ENCODE measurements at places on chromosomes 13 and 19. TPM values are rescaled to one million over a fixed set of nuclear protein-coding genes. Genes with fewer than 3 reads are reported as not detected.

- DNase-seq, result no peak
Measured at GRCh38 chr13:111082240-111082639, 32.9 kb upstream of the ARHGEF7 start.

CEACAM3 gene
- not detected for total RNA-seq

- no peak for DNase-seq
Measured at GRCh38 chr13:93325303-93326233, 99.0 kb downstream of the GPC6 start.

- no peak for DNase-seq
Measured at GRCh38 chr13:86986448-86986847, 684.7 kb upstream of the SLITRK5 start.

ZNF566 gene
- total RNA-seq, result 7.3 TPM

DNA sequence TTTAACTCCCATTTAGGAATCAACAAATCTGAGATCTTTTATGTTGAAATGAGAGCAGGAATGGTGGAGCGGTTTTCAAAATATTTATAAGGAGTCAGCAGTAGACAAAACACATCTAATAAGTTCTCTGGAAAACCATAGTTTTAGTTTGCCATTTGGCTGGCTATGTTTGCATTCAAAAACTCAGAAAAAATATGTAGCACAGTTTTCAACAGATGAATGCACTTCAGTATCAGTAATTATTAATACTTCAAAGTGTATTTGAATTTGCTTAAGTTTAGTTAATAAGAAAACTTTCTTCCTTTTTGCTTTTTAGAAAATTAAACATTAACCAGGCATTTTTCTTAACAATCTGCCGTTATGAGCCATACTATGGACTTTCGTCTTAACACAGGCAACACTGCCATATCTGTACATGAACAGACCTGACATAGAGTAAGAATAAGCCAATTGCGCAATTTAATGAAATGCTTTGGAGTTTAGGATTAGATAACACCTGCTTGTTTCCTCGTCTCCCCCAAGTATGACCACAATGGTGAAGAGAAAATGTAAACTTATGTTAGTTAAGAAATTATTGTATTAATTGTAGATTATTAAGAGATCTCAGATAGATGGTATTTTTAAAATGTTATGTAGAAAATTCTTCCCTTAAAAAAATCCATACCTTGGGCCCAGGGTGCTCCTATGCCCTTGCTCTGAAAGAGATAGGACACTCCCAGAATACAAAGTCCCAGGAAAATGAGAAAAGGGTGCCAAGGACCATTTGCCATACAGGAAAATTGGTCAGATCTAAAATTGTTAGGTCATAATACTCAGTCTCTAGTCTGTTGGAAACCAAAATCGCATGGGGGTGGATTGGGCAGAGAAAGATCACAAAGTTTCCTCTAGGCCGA lies 552.3 kb upstream of the ARGLU1 start:
- no peak for DNase-seq

GRCh38 chr19:2324220-2324948 lies 4.0 kb downstream of the LSM7 start:
- DNase-seq, result no peak

GRCh38 chr13:110116072-110116487 lies 190.9 kb downstream of the COL4A1 start:
- DNase-seq, result no peak

- no peak for DNase-seq
Measured at GRCh38 chr19:7927605-7928333, 1.8 kb upstream of the CTXN1 start.

TMEM221 gene
- total RNA-seq, result not detected

DNA sequence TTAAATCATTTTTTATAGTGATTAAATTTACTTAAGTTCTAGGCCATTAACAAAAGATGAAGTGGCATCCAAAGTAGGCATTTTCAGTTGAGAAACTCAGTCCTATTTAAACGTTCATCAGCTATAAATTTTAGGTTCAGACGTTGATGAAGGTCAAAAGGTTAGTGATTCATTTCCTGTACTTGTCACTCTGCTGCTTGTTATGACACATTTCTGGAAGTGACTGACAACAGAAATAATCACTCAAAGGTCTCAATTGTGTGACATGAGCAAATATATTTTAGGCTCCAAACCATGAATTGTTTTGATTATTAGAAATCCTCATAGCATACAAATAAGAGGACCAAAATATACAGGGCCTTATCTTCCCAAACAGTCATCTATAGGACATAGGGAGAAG lies 10.3 kb upstream of the EDNRB start:
- no peak for DNase-seq

DNA sequence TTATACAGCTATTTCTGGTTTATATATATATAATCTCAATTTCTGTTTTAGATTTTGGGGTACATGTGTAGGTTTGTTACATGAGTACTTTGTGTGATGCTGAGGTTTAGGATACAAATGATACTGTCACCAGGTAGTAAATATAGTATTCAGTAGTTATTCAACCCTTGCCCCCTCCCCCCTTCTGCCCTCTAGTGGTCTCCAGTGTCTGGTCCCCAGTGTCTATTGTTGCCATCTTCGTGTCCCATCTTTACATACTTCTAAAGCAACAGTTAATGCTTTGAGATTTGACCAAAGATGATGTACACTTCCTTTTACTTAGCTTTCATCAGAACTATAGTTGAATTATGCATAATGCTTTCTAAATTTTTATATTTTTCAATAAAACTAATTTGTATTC lies 1623.4 kb upstream of the PRR20A start:
- no peak for DNase-seq

- no peak for DNase-seq
Measured at GRCh38 chr19:30567536-30568232, 195.5 kb downstream of the ZNF536 start.

LGALS14 gene
- total RNA-seq, result not detected

- DNase-seq, result peak; percentile 23
Measured at GRCh38 chr13:80339912-80340650, 845 bp downstream of the SPRY2 start.

GRCh38 chr13:113383089-113383488 lies 19.2 kb upstream of the GRTP1 start:
- DNase-seq, result no peak

PCDH17 gene
- not detected for total RNA-seq

- peak; percentile 99 for DNase-seq
Measured at GRCh38 chr19:51688671-51689571, 4.2 kb upstream of the SPACA6 start.

- no peak for DNase-seq
Measured at GRCh38 chr13:80359414-80359777, 18.5 kb upstream of the SPRY2 start.

DNA sequence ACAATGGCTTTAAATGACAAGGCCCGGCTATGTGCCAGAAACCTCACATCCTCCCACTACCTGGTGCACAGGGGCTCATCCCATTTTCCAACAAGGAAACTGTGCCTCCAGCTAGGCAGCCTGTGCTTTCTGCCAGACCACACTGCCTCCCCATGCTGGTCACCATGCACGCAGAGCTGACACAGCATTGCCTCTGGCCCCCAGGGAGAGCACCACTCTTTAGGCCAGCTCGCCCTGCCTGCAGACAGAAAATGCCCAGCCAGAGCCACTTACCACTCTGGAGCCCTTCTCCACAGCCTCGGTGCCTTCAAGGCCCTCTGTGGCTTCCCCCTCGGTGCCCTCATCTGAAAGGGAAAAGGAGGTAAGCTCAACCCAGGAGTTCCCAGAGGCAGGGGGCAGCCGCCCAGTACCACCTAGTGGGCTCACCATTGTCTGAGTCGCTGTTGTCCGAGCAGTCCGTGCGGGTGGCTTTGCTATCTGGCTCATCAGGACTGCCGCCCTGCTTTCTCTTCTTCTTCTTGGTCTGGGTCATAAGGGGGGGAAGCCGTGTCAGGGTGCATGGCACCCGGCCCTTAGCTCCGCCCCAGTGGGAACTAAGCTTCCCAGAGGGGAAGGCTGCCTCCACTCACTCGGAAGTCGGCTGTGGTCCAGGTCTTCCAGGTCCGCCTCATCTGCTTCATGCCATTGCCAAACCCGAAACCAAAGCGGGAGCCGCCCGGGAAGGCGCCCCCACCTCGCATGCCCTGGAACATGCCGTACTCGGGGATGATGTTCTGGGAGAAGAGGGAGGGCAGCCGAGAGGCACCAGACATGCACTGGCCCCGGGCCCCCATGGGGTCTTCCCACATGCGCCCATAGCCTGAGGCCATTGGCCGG lies 18.0 kb downstream of the AKAP8L start:
- no peak for DNase-seq

DNA sequence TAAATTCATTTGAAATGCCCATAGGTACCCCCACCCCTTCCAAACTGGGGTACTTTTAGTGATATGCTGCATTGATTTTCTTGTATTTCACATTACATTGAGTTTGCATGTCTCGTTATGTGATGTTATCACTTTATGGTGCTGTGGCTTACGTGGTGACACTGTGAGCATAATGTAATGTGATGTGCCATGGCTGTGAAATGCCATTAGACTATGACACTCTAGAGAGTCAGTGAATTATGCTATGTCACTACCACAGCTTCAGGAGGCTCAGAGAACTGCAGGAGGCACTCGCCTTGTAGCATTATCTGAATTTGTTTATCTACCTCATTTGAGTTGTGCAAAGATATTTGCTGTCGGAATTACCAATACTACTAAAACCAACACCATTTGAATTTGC lies 590.1 kb upstream of the SLC10A2 start:
- no peak for DNase-seq

GRCh38 chr13:20231839-20232555 lies at the start of gene GJB6:
TSS of gene GJB6 (minus strand) at chr13:20232319. CDS start at chr13:20223480, 8,839 bp downstream.
- no peak for DNase-seq

GRCh38 chr13:67117010-67117550 lies 113.1 kb downstream of the PCDH9 start:
- no peak for DNase-seq

GRCh38 chr19:20325151-20325550 lies 158.1 kb downstream of the ZNF486 start:
- DNase-seq, result no peak

DNA sequence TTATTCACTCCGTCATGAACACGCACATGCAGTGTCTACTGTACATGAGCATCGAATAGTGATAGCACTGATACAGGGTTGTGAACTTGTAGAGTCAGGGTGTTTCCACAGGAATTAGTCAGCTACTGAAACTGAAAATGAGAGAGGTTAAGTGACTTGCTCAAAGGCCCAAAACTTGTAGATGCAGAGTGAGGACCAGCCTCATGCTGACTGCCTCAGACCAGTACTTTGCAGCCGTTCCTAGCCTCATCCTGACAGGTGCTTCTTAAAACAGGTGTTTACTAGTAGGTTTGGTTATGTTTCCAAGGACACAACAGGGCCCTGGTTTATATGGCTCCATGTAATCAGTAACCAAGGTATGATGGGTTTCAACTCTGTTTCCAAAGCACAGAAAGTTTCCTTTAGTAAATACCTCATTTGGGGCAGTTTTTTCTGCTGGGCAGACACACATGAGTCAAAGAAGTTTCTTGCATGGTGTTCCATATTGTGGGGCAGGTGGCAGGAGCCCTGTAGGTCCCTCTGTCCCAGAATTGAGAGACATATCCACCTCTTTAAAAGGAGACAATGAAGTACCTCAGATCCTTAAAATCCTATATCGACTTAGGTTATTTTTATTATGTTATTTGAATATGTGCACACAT lies 16.0 kb downstream of the FGF9 start:
- DNase-seq, result no peak

- DNase-seq, result peak; percentile 23
Measured at GRCh38 chr19:41641879-41642485, 15.1 kb upstream of the CEACAM4 start.

PSG2 gene
- total RNA-seq, result not detected

DNA sequence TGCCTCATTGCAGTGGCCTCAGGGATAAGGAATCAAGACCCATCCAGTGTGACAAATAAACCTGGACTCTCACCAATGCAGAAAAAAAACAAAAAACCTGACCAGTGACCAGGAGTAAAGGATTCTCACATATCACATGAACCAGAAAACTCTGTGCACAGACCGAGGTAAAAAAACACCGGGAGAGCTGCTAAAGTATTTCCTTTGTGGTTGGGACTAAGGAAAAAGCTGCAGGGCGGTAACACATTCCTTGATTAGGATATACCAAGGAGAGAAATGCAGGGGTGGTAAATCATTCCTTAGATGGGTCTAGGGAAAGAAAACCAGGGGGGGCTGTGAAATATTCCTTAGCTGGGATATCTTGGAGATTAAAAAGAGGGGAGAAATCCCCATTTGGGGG lies 64.8 kb upstream of the ZNF85 start:
- DNase-seq, result no peak

DNA sequence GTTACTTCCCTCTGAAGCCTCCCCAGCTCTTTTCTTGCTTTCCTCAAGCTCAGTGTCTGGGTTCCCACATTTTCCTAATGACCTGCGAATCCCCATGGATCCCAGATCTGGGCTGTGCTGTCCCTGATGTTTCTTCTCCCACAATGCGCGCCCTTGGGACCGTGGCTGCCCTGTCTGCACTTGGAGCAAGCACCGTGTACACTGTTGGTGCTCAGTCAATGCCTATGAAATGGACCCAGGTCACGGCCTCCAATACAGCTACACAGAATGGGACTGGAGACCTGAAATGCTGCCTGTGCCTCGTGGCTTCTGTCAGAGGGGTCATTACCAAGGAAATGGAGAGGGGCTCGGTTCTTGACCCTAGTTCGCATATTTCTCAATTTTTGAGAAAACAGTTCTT lies 160.1 kb upstream of the SOX1 start:
- DNase-seq, result no peak

DNA sequence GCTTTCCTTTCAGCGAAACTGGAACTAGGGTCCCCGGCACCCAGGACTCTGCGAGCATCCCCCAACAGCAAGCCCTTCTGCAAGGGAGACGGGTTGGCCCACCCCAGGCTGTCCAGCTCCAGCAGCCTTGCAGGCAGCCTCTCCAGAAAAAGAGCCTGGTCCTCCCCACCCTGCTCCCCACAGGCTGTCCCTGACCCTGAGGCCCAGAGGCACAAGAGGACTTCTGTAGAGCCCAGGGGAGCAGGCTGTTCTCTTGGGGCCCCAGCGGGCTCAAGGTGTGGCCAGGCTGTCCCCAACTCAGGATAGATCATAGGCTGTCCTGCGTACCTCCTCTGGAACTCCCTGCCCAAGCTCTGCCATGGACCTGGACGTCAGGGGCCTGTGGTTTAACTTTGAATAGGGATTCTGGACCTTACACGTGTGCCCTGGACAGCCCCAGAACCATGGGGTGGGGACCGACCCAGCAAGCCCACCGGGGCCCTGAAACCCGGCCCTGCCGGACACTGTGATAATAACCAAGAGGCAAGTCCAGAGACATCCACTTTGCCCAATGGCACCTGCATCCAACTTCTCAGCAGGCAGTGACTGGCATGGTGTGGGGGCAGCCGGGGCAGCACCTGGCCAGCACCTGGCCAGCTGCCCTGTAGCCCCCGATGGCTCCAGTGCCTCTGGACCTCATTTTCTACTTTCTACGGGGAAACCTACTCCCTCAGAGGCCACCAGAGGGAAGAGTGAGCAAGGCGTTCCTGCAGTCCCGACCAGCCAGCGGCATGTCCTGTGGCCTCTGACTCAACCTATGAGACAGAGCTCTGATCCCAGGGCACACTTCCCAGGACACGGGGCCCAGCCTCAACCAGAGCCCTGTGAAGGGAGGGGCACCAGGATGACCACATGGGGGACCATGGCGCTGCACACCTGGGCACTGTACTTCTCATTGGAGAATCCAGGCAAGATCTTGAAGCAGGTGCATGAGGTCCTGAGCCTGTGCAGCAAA lies 50.9 kb upstream of the TPM4 start:
- peak; percentile 60 for DNase-seq

Data from Caki2 (cell line).